ENCODE measurements at places on chromosomes 3 and 15. TPM values are rescaled to one million over a fixed set of nuclear protein-coding genes. Genes with fewer than 3 reads are reported as not detected.

The CISH gene
- 13.2 TPM for total RNA-seq

The NXPE3 gene
- 42.0 TPM for total RNA-seq

The COL6A5 gene
- total RNA-seq = not detected

The IL5RA gene
- total RNA-seq = 0.65 TPM

- no peak for DNase-seq
These were observed 50.3 kb downstream of the FBLN2 start for GRCh38 chr3:13598926-13599886.

GRCh38 chr15:75809986-75810750 is 33.1 kb upstream of the UBE2Q2 start:
- DNase-seq = no peak

- DNase-seq = no peak
These were observed 44.4 kb downstream of the ANXA2 start for GRCh38 chr15:60353245-60353920.

GRCh38 chr3:101809178-101810021 is 30.4 kb downstream of the NXPE3 start:
- DNase-seq = no peak

DNA sequence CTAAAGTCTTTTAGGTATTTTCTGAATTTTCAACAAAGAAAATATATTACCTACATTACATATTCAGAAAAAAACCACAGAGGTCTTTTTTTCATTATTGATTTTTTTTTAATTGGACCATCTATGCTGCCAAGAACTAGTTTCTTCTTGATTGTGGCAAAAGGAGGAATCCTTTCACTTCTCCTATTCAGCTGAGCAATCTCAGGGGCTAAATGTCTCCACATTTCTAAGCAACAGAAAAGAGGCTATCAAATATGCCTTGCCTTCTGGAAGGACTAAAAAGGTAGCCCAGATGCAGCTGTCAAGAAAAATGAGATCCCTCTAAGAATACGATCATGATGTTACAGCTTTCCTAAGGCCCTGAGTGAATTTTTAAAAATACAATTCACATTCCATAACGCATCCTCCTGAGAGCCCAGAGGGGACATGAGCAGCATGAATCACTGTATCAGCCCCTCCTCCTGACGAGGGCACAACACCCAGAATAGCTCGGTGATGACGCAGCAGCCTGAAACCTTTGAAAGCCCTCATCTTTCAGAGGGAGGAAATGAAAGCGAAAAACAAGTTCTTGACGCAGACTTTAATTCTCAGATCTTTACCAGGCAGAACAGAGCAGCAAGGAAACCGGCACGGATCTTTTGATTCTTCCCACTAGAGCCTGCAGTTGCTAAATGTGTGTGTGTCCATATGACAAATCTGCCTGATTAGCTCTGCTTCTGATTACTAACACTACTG is 24.6 kb downstream of the RUBCN start:
- DNase-seq = peak; percentile 89

DNA sequence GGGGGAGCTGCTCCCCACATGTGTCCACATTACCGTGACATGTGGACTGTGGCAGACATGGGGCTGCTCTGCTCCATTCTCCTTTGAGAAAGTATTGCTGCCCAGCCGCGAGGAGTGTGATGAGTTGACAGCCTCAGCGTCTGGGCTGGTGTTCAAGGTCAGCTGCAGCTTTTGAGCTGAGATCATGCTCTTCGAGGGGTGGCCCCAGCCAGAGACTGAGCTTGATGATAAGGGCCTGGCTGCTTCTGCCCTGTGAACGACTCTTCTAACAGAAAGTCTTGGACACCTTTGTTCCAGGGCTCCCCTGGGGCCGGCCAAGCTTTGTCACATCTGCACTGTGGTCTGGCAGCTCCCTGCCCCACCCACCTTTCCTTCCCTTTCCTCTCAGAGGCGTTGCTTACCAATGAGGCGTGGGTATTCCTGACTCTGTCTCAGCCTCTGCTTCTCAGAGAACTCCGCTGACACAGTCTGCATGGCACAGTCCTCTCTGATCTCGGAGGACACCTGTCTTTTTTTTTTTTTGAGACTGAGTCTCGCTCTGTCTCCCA is 86.6 kb downstream of the CHRD start:
- peak; percentile 75 for DNase-seq

DNA sequence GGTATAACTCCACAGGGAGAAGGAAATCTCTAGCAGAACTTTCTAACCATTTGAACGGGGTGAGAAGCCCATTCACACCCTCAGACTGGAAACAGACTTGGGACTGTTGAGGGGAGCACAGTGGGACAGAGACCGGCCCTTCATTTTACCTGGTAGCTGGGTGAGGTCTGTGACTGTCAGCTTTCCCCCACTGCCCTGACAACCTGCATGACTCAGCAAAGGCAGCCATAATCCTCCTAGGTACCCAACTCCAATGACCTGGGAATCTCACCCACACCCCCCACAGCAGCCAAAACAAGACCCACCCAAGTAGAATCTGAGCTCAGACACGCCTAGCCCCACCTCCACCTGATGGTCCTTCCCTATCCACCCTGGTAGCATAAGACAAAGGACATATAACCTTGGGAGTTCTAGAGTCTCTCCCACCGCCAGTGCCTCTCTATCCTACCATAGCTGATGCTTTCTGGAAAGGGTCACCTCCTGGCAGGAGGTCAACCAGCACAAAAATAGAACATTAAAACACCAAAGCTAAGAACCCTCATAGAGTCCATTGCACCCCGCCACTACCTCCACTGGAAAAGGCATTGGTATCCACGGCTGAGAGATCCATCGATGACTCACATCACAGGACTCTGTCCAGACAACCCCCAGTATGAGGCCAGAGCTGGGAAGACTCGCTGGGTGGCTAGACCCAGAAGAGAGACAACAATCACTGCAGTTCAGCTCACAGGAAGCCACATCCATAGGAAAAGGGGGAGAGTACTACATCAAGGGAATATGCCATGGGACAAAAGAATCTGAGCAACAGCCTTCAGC is 28.0 kb downstream of the SENP7 start:
- no peak for DNase-seq

DNA sequence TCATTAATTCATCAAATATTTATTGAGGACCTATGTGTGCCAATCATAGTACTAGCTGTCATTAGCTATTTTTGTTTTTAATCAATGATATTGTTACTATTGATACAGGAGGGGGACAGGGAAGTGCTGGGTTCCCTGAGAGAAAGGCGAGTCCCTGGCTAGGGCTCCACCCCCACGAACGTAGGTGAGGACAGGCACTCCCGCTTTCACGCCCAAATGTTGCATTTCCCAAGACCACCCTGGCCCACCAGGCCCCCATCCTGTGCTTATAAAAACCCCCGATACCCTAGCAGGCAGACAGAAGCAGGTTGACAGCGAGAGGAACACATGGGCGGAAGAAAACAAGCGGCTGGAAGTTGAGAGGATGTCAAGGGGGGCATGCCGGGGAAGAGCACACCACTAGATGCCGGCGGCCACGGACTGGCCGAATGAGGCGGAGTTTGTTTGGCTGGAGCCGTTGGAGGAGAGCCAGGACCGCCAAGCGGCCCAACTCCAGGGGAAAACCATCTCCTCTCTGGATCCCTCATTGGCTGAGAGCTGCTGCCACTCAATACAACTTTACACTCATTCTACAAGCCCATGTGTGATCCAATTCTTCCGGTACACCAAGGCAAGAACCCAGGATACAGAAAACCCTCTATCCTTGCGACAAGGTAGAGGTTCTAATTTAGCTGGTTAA is 798.7 kb upstream of the SEMA6D start:
- peak; percentile 48 for DNase-seq

DNA sequence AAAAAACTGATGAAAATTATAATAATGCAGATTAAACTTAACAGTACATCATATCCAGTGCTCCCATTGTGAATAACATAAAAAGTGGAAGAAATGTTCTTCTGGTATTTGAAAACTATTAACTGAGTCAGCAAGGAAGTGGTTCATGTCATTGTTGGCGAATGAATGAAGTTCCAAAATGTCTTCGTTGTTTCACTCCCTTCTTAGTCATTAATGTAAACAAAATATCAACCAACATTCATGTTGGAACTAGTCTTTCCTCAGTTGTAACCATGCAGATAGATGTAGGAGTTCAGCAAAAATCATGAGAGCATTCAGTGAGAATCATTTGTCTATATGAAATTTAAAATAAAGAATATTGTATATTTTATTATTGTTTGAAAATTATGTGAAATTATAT is 44.1 kb upstream of the ICE2 start:
- DNase-seq = no peak

- no peak for DNase-seq
These were observed 257.4 kb downstream of the STXBP5L start for GRCh38 chr3:121165397-121165837.

Data from Right ventricle myocardium inferior (tissue), 1 donor.